Lower lobe of right lung (tissue), 2 donors: ENCODE measurements at places on chromosomes 2 and 18. TPM values are rescaled to one million over a fixed set of nuclear protein-coding genes. Genes with fewer than 3 reads are reported as not detected.

- no peak for DNase-seq
Measured at GRCh38 chr2:168254158-168254935, 7.0 kb upstream of the STK39 start.

DNA sequence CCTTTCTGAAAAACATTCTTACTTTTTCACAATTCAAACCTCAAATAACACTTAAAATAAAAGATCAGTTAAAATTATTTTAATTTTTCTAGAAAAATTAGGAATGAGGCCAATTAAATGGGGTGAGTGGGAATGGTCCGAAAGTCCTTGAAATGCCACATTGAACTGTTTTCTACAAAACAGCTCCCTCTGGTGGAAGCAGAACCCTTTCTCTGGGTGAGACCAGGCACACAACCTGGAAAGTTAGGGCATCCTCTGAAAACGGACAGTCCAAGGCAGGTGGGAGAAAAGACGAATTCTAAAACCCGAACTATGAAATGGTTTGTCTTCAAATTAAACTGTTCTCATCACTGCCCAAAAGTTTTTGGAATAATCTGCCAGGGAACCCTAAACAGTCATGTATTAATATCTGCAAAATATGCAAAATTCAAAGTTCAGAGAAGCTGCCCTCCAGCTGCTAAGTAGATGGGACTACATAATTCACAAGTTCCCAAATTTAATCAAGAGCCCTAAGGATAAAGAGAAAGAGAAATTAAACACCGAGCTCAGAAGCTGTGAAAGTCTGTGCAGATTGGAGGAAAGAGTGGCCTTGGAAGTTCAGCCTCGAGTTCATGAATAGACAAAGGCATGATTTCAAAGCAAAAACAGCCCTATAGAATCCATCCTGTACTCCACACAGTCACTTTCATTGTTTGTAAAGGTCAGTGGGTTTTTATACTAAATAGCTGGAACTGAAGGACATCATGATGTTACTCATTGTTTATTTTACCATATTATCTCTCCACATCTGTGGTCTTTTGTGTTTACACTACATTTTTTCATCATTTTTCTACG is 108.3 kb downstream of the PIEZO2 start:
- no peak for DNase-seq

DNA sequence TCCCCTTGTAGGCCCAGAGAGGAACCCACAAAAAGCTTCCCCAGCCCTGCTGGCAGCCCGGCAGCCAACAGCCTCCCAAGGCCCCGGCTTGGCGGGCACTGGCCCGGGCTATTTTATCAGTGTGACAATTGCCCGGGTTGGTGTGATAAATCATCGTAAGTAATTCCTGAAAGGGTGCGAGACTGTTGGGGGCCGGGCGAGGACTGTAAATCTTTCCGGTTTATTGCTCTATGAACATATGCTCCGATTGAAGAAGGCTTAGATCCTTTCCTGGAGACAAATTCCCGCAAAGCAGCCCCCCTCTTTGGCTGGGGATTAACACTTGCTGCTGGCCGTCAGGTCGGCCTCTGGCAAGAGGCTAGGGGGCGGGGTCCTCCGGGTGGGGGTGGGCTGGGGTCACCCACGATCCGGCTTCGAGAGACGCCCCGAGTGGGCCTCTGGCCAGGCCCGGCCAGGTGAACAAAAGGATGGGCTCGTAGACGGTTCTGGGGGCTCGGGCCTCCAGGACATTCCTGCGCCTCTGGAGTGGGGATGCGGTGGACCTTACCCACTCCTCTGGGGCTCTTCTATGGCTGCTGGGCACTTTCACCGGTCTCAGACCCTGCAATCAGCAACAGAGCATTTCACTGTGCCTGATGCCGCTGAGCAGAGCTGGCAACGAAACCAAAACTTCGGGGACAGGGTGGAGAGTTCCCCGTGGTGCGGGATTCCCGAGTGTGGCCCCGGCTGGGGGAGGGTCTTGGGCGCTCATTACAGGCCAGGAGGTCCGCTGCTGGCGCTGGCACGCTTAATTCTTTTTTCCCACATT is 2.0 kb downstream of the HOXD3 start:
- DNase-seq = no peak

DNA sequence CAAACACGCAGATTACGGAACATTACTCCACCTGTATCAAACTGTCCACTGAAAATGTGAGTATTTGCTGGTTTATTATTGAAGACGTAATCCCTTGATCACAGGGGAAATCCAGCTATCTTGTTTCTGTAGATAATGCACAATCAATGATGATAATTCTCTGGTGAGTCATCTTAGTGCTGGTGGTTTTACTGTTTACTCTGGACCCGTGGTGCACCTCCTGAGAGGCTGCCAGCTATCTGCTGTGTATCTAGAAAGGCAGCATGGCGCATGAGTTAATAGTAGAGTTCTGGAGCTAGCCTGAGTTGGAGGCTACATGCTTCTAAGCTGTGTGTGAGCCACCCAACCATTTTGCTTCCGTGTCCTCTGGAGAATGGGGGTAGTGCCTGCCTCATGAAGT is 6.5 kb downstream of the NCAPH start:
- DNase-seq = no peak

DNA sequence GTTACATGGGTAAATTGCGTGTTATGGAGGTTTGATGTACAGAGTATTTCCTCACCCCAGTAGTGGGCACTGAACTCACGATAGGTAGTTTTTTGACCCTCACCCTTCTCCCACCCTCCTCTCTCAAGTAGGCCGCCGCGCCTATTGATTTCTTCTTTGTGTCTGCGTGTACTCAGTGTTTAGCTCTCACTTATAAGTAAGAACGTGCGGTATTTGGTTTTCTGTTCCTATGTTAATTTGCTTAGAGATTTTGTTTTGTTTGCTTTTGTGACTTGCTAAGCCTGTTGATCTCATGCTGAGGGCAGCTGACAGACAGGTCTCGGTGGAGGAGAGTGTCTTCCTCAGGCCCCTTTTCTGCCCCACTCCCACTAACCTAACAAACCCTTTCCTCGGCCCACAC is 36.2 kb downstream of the ACOXL start:
- no peak for DNase-seq

DNA sequence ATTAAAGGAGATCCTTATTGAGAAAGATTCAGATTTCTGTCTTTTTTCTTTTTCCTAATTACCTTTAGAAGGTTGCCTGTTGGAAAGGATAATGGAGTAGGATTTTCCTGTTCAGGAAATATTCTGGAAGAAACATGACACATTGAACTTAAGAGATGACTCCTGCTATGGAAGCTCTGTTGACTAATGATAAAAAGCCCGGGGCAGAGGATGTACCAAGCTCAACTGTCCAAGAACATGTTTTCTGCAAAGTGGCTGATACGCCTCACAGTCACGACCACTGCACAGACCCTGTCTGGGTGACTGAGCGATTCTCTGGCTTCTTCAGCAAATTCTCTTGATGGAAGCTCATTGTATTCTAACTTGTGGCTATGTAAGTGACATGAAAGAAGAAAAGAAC is 86.2 kb upstream of the THOC1 start:
- no peak for DNase-seq

GRCh38 chr18:79599441-79599931 is 80.1 kb upstream of the CTDP1 start:
- DNase-seq = peak; percentile 36

GRCh38 chr2:54601339-54601738 is 122.1 kb upstream of the EML6 start:
- no peak for DNase-seq

GRCh38 chr2:106304612-106305184 is 110.6 kb upstream of the UXS1 start:
- no peak for DNase-seq

GRCh38 chr2:234243871-234244565 is 193.5 kb downstream of the SPP2 start:
- no peak for DNase-seq

DNA sequence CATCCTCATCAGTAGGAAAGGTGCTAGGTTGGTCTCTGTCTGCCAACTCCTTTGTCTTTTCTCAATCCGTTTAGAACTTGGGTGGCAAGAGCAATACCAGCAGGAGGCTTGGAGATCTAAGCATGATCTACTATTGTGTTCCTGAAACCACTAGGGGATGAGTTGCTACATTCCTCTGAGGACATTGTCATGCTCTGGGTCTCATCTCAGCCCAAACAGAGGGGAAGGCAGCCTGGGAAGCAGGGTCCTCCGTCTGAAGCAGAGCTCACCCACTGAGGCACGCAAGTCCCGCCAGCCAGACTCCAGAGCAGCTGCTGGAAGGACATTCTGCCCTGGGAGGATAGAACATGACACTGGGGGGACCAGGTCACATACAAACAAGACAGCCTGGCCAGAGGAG is 162.9 kb downstream of the MTCL1 start:
- DNase-seq = no peak

- DNase-seq = no peak
Measured at GRCh38 chr18:13287372-13287771, 68.8 kb downstream of the LDLRAD4 start.

- no peak for DNase-seq
Measured at GRCh38 chr2:151067658-151068369, 193.8 kb downstream of the RBM43 start.

GRCh38 chr2:239893236-239893515 is 132.0 kb downstream of the NDUFA10 start:
- DNase-seq = no peak

DNA sequence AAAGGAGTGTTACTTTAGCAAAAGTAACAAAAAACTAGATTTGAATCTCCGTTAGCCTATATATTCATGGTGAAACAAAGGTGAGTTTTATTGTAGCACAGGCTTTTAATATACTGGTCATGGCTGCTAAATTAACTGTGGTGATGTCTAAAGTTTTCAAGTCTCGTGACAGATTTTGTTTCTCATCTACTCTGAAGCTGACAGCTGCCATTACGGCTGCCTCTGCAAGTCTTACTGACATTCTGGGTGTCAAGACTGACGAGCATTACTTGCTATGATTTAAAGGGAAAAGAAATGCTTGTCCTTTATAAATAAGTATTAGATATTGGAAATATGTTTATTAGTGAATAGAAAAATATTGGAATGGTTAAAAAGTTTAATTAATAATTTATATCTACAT is 207.7 kb downstream of the DSEL start:
- no peak for DNase-seq

DNA sequence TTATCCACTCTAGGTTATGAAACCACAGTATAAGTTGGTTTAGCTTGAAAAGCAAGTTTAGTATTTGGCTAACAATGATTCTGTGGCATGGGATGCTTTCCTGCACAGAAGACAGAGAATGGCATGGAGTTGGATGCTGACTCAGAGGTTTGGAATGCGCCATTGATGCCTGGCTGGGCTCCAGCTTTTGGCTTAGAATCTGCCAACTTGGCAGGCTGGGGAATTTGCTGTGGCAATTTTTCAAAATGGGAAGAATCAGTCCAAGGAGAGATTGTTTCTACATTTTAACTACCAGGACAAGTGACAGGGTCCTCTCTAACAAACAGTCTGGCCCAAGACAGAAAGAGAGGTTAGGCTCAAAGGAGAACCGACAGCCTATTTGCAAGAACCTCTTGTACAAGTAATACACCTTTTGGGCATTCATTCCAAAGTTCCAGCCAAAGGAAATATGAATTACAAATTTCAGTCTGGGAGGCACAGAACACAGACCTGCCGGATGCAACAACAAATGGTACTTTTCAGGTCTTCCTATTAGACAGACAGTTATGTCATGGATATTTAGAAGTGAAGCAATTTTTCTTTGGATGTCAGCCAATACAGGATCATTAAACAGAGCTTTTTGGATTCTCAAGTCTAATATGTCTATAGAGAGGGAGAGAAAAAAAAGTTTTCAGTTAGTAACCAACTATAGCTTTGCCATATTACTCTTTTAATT is 1027.7 kb downstream of the TMEM182 start:
- no peak for DNase-seq

DNA sequence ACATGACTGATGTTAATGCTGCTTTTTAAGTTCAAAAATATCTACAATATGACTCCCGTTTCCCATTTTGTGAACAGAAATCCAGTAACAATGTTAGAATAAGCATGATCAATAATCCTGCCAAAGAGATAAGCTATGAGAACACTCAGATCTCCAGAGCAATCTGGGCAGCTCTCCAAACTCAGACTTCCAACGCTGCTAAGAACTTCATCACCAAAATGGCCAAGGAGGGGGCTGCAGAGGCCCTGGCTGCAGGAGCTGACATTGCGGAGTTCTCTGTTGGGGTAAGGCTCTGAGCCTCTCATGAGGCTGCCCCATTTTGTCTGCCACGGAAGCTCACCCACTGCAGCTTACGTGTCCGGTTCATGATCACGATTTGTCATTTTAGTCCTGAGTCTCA is 68.4 kb downstream of the UGGT1 start:
- no peak for DNase-seq

DNA sequence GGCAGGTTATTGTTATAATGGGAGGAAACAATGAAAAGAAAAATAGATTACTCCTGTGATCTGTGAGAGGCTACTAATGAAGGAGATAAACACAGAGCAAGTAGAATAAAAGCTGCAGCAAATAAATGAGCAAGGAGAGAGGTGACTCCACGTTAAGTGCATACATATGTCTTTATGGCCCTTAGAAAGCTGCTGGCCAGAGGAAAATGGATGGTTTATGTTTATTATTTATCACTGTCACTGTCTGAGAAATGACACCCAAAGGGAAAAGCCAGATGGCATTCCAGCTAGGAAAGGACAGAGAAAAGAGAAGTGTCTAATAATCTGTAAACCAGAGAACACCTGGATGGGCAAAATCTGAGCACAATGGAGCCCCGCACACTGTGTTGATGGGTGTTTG is 122.9 kb upstream of the DDX18 start:
- no peak for DNase-seq

DNA sequence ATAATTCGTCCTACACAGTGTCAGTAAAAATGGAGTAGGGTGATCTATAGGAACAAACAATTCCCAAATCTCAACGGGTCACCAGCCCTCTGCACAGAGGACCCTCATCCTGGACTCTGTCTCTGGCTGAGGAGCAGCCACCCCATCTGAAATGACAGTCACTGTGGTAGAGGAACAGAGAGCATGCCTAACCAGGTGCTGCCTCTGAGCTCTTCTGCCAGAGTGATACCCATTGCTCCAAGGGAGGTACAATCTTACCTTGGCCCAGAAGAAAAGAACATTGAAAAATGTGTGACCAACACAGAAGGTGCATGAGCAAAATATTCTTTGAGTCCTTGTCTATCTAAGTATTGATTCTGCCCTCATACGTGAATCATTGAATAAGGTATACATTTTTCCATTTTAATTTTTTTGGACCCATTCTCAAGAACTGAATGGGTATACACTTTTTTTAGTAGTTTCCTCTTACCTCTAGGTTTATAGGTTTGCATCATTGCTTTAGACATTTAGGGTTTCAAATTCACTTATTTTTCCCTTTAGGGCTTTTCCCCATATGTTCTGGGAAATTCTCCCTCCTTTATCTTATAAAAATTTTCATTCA is 8.7 kb downstream of the SP140 start:
- no peak for DNase-seq

Gene GBX2
- not detected for total RNA-seq

Gene EN1
- total RNA-seq = 0.15 TPM

Gene KRTCAP3
- 18.8 TPM for total RNA-seq

Gene DLX1
- total RNA-seq = not detected

Gene INHBB
- 5.2 TPM for total RNA-seq

Gene DLGAP1
- total RNA-seq = 3.8 TPM

Gene KCNE4
- total RNA-seq = 1.2 TPM

Gene UGT1A10
- total RNA-seq = not detected

Gene CCDC74B
- total RNA-seq = 7.2 TPM
